Left lung (tissue), 14 donors: ENCODE measurements at places on chromosomes 13 and 19. TPM values are rescaled to one million over a fixed set of nuclear protein-coding genes. Genes with fewer than 3 reads are reported as not detected.
A peak's percentile ranks its signal among the peaks of the same experiment; 100 is the strongest.

GRCh38 chr19:33789344-33789743, 7.3 kb upstream of the KCTD15 start:
- no peaks in the 10 kb centered on the region for H3K36me3 ChIP-seq
- no peaks in the 10 kb centered on the region for H3K27me3 ChIP-seq
- H3K27ac ChIP-seq, result no peak overlapping the region
- no peak overlapping the region for H3K4me3 ChIP-seq
- no peak for DNase-seq
- H3K4me1 ChIP-seq, result peaks cover 2% of the 10 kb centered on the region

GRCh38 chr13:97211300-97211699, 10.8 kb upstream of the MBNL2 start:
- H3K4me1 ChIP-seq, result no peaks in the 10 kb centered on the region
- no peak overlapping the region for H3K27ac ChIP-seq
- H3K36me3 ChIP-seq, result no peaks in the 10 kb centered on the region
- H3K4me3 ChIP-seq, result no peak overlapping the region
- H3K27me3 ChIP-seq, result no peaks in the 10 kb centered on the region

The KLK14 gene
- total RNA-seq, result 0.37 TPM

DNA sequence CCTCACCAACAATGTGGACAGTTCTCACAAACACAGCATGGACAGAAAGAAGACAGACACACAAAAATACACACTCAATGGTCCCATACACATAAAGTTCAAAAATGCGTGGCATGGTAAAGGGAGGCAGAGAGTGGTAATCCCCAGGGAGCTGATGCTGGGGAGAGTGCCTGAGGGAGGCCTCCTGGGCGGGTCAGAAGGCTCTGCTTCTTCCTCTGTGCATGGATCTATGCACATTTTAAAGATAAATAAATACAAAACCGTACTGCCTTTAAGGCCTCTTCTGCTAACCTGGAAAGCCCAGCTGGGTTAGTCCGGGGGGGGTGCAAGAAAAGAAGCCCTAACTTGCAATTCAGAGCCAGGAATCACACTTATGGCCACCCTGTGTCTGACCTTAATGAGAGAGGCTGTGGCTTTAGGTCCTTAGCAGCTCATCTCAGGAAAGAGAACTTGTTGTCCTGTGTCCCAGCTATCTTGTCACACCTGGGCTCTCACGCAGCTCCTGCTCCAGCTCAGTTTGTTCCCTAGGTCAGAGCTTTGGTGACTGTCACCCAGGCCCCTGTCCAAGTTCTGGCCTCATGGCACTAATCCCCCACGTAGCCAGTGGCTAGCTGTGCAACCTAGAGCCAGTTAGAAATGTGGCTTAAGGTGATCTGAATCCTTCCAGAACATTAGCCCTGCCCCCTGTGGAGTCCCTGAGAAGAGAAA, 28.5 kb downstream of the POP4 start:
- H3K36me3 ChIP-seq, result no peaks in the 10 kb centered on the region
- no peak overlapping the region for H3K27ac ChIP-seq
- no peaks in the 10 kb centered on the region for H3K27me3 ChIP-seq
- no peak overlapping the region for H3K4me3 ChIP-seq
- H3K4me1 ChIP-seq, result no peaks in the 10 kb centered on the region

DNA sequence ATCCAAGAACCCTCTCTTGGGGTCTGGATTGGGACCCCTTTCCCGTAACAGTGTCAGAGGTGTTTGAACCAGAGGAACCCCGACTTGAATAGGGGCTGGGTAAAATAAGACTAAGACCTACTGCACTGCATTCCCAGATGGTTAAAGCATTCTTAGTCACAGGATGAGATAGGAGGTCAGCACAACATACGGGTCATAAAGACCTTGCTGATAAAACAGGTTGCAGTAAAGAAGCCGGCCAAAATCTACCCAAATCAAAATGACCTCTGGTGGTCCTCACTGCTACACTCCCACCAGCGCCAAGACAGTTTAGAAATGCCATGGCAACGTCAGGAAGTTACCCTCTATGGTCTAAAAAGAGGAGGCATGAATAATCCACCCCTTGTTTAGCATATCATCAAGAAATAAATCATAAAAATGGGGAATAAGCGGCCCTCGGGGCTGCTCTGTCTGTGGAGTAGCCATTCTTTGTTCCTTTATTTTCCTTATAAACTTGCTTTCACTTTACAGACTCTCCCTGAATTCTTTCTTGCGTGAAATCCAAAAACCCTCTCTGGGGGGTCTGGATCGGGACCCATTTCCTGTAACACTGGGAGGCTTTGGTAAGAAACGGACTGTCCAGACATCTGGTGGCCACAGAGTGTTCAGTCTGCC, 4.4 kb upstream of the SIN3B start:
- H3K36me3 ChIP-seq, result no peaks in the 10 kb centered on the region
- H3K4me1 ChIP-seq, result peaks cover 22% of the 10 kb centered on the region
- H3K4me3 ChIP-seq, result peak overlapping the region; percentile 25
- H3K27ac ChIP-seq, result peak overlapping the region; percentile 40
- DNase-seq, result no peak

The CYP2S1 gene
- total RNA-seq, result 12.5 TPM
